ENCODE measurements at places on chromosomes 1 and 21.
A peak's percentile ranks its signal among the peaks of the same experiment; 100 is the strongest.

DNA sequence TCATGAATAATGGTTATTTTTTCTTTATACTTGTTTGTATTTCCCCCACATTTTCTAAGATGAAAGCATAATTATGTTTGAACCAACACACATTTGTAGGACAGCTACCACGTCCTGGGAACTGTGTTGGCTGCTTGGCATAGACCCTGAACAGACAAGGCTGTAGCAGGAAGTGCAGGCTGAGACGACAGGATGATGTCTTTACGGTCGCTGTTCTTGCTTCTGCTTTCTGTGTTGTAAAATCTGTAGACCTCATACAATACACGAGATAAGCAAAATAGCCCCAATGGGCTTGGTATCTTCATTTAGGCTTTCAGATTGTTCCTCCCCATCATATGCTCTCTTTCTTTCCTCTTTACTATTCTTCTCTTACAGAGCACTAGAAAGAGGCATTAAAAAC, 23.3 kb upstream of the OTUD3 start:
- no peak for DNase-seq

- no peak for DNase-seq
These were observed 63.9 kb downstream of the KCTD3 start for GRCh38 chr1:215631040-215631439.

DNA sequence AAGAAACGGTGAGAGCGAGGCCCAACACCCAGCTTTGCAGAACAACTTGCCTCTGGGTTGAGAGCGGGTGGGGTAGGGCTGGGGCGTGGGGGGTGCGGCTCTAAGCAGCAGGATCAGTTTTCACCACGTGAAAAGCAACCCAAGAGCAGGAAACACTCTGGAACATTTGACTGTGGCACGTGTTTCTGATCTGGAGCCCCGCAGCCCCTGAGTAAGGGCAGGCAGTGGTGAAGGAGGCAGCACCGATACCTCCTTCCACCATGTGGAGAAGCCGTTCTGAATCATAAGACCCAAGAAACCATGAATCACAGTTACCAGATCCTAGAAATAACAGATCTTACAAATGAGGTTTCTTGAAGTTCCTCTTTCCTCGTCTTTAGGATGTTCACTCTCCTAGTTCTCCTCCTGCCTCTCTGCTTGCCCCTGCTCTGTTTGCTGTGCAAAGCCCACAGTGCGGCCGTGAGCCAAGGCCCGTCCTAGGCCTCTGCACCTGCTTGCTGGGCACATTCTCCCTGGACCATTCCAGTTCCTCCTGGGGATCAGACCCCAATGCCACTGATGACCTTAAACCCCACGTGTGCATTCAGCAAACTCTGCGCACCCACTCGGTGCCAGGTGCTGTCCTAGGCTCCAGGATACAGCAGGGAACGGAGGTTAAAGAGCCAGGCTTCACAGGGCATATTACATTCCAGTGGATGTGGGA, 31.9 kb downstream of the SLC1A7 start:
- peak; percentile 36 for DNase-seq

- DNase-seq = no peak
These were observed 4.1 kb upstream of the CHD5 start for GRCh38 chr1:6184083-6184783.

GRCh38 chr21:36190736-36191135, 34.1 kb downstream of the DOP1B start:
- no peak for DNase-seq

DNA sequence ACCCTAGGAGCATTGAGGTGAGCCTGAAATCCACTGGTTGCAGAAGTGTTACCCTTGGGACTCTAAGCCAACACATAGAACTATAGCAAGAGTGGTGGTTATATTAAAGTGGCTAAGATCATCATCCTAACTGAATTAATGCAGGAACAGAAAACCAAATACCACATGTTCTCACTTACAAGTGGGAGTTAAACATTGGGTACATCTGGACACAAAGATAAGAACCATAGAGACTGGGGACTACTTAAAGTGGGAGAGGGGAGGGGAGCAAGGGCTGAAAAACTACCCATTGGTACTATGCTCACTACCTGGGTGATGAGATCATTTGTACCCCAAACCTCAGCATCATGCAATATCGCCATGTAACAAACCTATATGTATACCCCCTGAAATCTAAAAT, 100.0 kb downstream of the SLC25A24 start:
- DNase-seq = no peak

DNA sequence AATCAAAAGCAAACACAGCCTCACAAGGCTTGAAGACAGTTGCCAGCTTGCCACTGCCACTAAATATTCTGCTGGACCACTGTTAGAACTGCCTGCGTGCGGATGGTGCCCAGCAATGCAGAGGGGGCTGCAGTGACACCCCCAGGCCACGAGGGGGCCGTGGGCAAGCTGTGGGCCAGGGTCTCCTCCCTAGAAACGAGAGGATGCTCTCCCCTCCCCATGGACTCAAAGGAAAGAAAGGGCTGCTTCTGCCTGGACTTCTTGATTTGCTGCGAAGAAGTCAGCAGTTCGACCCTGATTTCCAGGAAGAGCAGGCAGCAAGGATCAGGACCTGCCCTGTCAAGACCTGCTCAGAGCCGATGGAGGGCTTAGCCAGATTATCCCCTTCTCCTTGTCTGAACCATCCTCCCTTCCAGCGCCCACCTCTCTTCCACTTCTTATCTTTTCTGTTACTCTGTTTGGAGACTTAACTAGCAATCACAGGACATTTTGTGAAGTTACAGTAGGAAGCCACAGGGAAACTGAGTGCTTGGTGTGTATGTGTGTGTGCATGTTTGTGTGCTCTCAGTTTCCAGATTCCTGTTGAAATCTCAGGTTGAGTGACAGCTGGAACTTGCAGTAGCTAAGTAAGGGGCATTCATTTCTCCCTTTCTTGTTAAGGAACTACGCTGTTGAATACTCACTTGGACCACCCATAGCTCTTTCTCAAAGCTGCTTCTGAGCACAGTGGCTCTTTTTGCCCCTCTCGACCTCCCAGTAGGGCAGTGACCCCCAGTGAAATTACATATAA, 2.7 kb downstream of the MAN1C1 start:
- DNase-seq = no peak

- DNase-seq = peak; percentile 13
These were observed 36.3 kb upstream of the PCBP3 start for GRCh38 chr21:45607021-45607908.

GRCh38 chr1:223763881-223764280, 51.5 kb downstream of the CAPN2 start:
- DNase-seq = no peak

DNA sequence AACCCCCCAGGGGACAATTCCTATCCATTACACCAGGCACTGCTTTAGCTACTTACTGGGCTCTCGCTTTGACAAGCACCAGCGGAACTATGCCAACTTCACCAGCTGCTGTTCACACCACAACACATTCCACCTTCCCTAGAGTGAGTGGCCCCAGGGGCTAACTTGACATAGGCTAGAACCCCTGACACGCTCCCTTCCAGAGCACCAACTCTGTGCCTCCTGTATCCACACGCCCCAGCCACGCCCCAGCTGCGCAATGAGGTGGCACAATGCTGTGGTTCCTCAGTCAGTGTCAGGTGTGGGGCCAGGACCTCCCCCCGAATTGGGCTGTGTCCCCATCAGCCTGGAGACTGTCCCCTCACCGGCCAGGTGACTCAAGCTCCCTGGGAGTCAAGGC, 11.7 kb upstream of the FGR start:
- no peak for DNase-seq

DNA sequence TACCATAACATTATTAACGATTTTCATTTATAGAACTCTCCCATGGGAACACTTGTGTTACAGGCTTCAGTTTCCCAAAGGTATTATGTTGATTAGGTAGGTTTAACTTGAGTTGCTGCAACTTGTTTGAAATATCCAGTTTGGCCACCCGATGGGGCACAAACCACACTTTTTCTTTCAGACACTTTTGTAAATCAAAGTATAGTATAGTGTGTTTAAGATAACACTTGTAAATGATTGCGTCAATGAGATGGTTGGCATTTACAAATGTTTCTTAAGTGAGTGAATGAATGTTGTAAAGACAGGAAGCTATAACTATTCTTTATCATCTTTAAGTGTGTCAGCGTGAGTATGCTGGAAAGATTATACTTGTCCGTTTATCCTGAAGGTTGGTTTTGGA, 4.3 kb downstream of the XPR1 start:
- peak; percentile 37 for DNase-seq

GRCh38 chr1:181089017-181089675, 646 bp downstream of the IER5 start:
- DNase-seq = no peak

GRCh38 chr1:11308699-11309224, 35.8 kb downstream of the UBIAD1 start:
- no peak for DNase-seq

DNA sequence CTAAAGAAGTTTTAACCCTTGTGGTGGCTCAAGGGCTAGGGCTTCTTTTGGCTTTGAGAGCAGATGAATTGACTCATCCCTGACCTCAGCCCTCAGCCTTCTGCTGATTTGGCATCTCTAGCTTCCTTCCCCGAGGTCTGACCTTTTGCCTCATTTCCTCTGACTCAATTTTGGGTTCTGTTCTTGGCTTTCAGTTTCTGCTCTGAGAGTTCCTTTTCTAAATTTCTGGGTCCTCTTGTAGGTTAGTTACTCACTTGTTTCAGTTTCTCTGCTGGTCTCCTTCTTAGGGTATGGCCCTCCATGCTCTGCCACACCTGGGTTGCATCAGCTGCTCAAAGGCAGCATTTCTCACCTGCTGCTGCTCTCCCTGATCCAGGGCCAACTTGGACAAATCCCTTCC, 19.4 kb downstream of the PDE4B start:
- peak; percentile 71 for DNase-seq

DNA sequence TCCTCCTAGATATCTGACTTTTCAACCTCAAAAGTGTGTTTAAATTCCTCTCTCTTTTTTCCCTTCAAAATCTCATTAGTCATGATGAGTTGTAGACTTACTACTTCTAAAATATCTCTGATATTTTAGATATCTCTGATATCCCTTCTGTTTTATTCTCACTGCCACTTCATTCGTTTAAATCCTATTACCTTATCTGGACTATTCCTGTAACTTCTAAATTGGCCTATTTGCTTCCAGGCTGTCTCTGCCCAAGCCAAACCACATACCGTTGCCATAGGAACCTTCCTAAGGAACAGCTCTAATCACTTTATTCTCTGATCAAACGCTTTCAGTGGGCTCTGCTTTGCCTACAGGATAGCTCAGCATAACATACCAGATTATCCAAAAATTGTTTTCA, 333.1 kb upstream of the CHRM3 start:
- no peak for DNase-seq

- no peak for DNase-seq
These were observed 141.7 kb upstream of the NRIP1 start for GRCh38 chr21:15206514-15206913.

- DNase-seq = no peak
These were observed 1615.8 kb downstream of the PLA2G4A start for GRCh38 chr1:188444526-188444925.

GRCh38 chr1:248691567-248692155, 10.9 kb downstream of the OR14I1 start:
- DNase-seq = no peak

- peak; percentile 92 for DNase-seq
These were observed at the start of gene DDX59 for GRCh38 chr1:200669314-200670241. Gene DDX59 (minus strand): TSS chr1:200669907. CDS start chr1:200666740, 3,167 bp downstream.

DNA sequence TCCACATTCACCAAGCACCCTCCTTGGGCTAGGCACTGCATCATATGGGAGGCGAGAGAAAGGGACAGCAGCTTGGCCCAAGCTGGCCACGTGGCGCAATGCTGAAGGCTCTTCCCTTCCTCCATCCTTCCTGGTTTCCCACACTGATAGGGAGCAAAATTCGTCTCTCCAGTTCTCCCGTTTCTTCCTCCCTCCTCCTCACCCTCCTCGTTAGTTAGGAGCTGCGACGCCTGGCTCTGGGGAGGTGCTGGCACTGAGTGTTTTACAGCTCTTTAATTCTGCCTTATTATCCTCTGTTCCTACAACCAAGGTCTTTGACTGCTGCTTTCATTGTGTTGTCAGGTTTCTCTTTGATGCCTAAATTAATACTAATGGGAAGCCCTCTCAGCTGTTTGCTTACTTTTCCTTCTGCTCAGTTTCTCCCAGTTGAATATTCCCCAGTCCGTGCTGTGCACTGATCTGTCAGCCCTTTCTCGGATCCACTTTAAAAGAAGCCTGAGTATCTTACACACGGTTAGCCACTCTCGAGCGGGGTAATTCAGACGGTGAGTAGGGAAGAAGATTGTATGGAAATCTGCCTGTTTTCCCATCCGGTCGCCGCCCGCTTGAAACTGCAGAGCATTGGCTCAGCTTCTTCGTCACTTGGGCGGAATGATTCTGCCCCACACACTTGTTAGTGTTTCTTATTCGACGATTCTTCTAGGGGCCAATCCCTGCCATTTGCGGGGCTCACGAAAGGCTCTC, 56.2 kb upstream of the SMYD2 start:
- DNase-seq = no peak

DNA sequence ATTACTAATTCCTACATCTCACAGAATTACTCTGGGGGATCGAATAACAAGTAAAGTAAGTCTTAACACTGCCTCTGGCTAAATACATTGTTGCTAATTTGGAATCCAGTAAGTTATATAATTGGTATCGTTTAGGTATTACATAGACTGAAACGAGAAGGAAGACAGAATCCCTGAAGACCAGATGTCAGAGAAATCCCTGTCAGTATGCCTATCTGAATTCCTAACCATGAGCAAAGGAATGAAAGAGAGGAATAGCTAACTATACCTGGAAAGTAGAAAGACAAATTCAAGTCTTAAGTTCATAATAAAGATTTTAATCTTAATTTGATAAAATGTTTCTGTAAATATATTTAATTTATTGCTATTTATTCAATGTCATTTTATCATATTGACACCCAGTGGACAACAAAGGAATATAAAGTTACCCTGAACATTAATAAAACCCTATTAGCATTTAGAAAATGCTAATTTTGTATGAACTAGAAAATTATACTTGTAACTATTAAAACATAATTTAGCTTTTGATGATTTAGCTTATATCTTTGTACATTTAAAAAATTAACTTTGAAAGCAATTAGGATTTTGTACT, 11.4 kb downstream of the DEPDC1 start:
- DNase-seq = no peak

DNA sequence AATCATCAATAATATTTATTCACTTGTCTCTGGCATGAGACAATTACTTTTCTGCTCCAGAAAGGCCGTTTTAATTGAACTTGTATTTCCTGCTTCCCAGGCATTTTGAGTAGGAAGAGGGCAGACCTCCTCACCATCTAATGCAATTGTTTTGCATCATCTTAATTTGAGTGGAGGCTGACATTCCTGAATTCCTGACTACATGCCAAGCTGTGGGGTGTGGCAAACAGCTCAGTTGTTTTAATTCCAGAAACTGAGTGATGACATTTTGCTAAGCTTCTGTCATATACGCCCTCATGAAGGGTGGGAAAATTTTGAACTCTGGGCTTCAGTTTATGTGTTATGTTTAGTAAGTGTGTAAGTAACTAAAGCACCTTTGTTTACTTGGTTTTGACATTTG, 125.4 kb upstream of the USP25 start:
- DNase-seq = peak; percentile 92

DNA sequence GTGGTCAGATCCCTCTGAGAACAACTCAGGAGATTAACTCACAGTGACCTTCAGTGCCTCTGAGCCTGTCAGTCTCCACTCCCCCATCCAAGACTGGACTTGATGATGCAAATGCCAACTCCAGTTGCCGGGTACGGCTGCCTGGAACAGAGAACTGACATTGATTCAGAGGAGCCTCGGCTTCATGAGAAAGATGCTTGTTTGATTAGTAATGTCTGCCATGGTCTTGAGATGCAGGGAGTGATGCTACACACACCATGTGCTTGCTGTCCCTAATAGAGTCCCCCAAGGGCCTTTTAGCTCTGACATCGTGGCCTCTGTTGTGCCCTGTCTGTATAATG, 51.8 kb upstream of the LRP8 start:
- no peak for DNase-seq
